ENCODE measurements at places on chromosomes 2 and 18. TPM values are rescaled to one million over a fixed set of nuclear protein-coding genes. Genes with fewer than 3 reads are reported as not detected.

DNA sequence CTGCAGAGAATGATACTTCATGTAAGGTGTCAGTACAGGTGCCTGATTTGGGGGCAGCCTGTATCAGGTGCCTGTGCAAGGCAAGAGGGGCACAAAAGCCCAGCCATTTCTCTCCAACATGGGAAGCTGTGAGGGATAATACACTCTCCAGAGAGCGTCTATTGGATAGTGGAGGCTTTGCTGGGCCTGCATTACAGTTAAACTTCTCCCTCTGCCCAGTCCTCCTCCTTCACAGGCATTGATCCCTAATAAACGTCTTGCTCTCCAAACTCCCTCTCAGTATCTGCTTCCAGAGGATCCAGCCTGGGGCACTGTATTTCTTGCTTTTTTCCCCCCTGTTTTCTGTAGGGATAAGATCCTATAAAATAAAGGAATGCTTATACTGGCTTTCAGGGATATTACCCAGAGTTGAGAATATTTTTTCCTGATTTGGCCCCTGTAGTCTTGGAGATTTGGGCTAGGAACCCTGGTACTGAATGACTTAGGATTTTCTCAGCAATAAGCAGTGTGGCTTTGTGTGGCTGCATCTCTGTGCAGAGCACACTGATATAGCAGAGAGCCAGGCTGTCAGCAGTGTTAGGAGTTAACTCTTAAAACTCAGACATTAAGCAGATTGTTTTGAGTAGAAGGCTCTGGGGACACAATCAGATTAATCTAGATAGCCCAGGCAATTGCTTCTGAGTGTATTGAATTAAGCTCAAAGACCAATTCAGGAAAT, 330.6 kb downstream of the CYRIA start:
- H3K36me3 ChIP-seq = peaks cover 12% of the 10 kb centered on the region
- H3K27ac ChIP-seq = no peak overlapping the region
- no peak for DNase-seq
- H3K4me3 ChIP-seq = no peak overlapping the region
- peaks cover 3% of the 10 kb centered on the region for H3K27me3 ChIP-seq

DNA sequence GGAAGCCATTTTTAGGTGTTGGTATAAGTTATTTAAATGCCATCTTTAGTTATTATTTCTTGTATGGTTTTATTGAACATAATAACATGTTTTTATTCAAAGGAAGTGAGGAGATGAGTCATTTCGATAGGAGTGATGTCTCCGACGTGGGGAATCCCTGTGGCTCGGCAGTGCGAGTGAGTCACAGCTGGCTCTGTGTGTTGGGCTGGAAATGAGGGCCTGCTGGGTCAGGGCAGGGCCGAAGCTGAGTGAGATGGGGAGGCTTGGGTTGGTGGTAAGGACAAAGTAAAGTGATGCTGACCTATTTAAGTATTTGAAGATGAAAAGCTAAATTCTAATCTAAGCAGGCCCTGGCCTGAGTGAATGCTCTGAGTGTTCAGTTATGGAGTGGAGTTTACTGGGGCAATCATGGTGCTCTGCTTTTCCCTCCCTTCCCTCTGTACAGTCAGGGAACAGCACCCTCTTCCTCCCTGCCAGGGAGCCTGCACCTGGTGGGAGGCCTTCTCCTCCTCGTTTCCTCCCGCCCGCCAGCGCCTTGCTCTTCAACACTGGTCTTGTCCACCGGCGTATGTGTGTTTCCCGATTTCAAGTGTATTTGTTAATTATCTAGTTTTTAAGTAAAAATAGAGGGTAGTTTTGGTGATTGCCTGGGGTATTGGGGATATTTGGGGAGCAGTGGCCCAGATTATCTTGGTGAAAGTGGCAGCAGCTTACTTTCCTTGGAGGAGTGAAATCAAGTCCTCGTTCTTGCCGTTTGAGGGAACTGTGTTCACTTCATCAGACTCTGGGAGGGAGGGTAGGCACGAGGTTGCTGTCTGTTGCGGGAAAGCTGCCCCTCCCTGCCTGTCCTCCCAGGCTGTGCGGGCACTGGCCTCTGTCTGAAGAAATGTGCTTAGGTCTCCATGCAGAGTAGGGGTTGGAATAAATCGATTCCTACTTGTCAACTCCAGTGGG, 157.0 kb downstream of the LDLRAD4 start:
- peak overlapping the region; percentile 80 for H3K27ac ChIP-seq
- no peaks in the 10 kb centered on the region for H3K36me3 ChIP-seq
- H3K4me1 ChIP-seq = peaks cover 5% of the 10 kb centered on the region
- no peaks in the 10 kb centered on the region for H3K27me3 ChIP-seq

DNA sequence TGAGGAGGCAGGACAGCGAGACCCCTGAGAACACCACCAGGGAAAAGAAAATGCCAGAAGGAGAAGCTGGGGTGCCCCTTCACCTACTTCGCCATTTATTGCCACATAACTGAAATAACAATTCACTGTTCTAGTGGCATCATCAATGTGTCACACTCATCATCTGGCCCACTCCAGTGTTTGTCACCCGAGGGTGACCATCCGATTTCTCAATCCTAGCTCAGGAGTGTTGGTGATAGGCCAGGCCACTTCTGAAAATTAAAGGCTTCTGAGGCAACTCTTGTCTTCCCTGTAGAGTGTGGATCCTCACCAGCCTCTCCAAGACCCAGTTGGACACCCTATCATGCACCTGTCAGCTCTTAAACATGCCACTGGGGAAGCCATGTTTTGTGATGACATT, 62.9 kb upstream of the BZW1 start:
- DNase-seq = no peak
- H3K36me3 ChIP-seq = no peaks in the 10 kb centered on the region
- no peaks in the 10 kb centered on the region for H3K4me1 ChIP-seq
- no peak overlapping the region for H3K4me3 ChIP-seq
- peak overlapping the region; percentile 10 for H3K27ac ChIP-seq

Gene SCG2
- 0.21 TPM for total RNA-seq
